ENCODE measurements at places on chromosomes 3 and 15.
A peak's percentile ranks its signal among the peaks of the same experiment; 100 is the strongest.

- no peak for DNase-seq
Measured at GRCh38 chr15:52028431-52029093, 9.5 kb downstream of the MAPK6 start.

- no peak for DNase-seq
Measured at GRCh38 chr3:41456162-41456561, 256.9 kb downstream of the CTNNB1 start.

- DNase-seq: no peak
Measured at GRCh38 chr3:124138148-124138547, 146.2 kb upstream of the ROPN1 start.

- no peak for DNase-seq
Measured at GRCh38 chr3:49566312-49566711, 12.0 kb downstream of the BSN start.

DNA sequence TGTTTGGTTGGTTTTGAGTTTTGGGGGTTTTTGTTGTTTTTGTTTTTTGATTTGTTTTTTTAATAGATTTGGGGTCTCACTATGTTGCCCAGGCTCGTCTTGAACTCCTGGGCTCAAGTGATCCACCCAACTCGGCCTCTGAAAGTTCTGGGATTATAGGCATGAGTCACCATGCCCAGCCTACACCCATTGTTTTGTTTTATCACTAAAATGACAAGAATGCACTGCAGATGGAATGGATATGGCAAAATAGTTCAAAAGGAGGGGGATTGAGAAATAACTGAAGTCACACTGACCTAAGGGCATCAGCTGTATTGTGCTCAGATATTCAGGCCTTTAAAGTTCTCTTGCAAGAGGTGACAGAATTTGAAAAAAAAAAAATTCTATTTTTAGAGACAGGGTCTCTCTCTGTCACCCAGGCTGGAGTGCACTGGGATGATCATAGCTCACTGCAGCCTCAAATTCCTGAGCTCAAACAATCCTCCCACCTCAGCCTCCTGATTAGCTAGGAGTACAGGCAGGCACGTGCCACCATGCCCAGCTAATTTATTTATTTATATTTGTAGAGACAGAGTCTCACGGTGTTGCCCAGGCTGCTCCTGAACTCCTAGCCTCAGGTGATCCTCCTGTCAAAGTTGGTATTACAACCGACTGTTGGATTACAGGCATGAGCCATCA, 4.4 kb upstream of the RASA2 start:
- DNase-seq: no peak

DNA sequence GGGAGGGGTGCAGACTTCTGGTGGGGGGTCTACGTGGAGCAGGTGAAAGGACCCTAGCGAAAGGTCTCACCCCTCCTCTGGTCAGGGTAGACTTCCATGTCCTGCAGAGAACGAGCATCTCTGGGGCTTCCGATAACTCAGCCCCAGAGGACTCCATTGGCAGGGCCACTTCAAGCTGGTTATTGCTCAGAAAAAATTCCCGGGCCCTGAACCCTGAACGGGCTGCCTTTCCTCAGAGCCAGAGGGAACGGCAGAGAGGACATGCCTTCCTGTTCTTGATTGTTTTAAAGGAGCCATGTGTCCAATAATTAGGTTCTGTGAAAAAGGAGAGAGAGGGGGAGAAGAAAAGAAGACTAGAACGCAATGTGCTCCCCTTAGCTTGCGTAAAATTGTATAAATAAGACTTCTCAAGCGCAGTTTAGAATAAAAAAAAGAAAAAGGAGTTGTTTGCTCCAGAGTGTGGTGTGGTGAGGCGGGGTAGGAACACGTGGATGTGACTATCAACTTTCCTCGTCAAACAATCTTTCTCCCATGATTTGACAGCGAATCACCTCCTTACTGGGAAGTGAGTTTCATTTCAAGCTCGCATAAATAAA, 193.4 kb upstream of the UBE2E1 start:
- DNase-seq: peak; percentile 51

DNA sequence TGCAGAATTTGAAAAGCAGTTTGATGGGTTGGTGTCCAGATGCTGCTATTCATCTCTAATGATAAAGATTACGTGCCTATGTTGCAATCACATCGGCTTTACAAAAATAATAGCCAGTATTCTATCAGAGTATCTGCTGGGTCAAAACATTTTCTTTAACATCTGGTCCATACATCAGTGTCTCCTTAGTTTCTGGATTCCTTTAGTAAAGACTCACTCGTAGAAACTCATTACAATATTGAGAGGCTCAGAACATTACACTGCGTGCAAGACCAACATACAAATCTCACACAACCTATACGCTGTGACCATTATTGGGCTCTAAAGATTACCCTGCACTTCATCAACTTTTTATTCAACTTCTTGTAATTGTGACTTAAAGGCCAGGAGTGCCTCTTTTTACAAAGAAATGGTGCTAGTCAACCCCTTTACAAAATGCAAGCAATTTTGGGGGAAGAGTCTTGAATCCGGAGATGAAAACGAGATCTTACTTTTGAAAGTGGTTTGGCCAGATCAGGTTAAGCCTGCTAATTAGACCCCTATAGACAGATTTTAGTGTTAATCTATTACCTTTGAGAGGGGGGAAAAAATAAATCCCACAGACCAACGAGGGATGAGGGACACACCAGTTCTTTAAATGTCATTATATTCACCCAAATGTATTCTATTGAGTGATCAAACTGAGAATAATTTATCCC, 2.9 kb downstream of the TRA2B start:
- no peak for DNase-seq

DNA sequence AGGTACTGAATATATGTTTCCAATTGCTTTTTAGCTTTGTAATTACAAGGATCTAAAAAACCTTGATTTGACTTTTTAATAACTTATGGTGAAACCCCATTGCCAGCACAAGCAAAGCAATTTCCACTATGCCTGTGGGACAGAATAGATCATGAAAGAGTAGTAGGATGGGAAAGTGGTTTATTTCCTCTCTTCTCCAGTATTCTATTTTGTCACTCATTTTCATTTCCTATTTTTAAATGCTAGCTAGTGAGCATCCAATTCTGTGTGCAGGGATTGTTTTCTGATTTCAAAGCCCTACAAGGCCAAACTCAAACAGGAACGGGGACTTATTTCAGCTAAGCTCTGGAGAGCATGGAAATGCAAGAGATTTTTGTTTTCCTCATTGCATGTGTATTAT, 132.0 kb upstream of the TGFBR2 start:
- no peak for DNase-seq

DNA sequence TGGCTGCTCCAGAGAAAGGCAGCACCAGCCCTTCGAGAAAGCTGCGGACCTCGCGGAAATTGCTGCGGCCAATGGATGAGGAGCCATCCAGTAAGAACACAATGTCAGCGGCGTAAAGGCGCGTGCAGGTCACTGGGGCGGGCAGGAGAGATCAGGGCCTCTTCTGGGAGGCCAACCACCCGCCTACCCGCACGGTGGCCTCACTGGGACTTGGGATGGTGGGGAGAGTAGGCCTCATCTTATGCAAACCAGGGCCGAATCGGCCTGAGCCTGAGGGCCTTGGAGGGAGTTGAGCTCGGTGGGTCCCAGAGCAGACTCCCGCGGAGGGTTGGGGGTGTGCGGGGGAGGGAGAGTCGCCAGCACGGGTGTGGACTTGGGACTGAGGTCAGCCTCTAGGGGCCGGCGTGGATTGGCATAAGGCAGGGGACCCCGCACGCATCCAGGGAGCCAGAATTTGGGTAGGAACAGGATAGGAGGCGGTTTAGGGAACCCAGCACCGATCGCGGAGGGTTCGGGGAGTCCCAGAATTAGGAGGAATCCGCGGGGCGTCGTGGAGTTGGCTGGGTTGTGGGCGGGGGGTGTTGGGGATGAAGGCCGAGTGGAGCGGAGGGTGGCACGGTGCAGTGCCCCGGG, 596 bp downstream of the COL7A1 start:
- DNase-seq: peak; percentile 68

DNA sequence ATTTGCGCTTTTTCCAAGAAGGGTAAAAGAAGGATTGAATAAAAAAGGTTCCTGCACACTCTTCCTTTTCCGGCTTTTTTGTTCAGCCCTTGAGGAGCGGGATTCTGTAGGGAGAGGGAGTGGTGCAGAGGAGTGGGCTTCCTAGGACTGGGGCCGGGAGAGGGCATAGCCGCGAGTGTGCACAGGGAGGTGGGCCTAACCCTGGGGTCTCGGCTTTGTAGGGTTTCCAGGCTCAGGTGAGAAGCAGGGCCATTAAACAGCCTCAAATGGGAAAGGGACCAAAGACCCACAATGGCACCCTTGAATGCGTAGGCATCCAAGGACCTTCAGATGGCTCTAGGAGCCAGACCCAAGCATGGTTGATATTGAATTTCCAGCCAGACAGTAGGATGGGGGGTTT, 35.4 kb upstream of the RAB6B start:
- no peak for DNase-seq

GRCh38 chr3:37741644-37742043, 120.0 kb upstream of the CTDSPL start:
- peak; percentile 75 for DNase-seq

GRCh38 chr3:32347343-32348125, 44.1 kb upstream of the CMTM7 start:
- DNase-seq: peak; percentile 75

DNA sequence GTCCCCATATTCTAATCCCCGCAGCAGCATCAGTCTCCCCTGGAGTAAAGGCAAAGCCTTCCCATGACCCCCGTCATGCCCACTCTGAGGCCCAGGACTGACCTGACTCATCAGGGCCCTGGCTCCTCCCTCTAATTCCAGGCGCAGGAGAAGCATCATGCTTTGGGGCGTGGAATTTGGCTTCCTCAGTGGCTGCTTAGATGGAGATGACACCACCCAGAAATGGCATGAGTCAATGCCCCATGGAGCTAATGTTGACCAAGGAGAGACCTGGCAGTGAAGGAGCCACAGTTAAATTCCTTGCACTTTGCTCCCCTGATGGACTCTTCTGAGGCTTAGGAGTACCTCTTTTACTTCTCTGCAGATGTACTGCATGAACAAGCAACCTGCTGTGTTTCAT, 204.2 kb upstream of the PROK2 start:
- no peak for DNase-seq

DNA sequence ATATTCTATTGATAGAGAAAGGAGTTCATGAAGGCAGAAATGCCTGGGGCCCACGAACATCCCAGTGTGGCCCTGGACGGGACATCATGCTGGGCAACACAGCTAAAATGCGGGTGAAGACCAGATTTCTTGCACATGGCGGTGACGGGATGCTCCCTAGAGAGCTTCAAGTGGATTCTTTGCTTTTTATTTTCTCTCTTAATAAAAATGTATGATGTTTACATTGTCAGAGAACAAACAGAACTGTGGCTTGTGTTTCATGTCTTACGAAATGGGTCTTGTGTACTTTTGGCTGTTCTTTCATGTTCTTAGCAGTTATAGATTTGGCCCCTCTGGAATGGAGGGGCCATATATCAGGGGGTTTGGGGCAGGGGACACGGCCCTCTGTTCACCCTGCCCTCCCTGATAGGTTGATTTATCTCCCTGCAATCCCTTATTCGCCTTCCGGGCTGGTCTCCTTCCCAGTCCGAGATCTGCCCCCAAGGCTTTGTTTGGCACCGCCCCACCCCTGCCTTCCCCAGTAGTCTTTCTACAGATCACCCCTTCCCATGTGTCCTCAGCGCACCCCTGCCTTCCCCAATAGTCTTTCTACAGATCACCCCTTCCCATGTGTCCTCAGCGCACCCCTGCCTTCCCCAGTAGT, 68.7 kb upstream of the CGNL1 start:
- DNase-seq: no peak

- DNase-seq: no peak
Measured at GRCh38 chr3:158451405-158452055, 119.5 kb upstream of the MLF1 start.

GRCh38 chr15:88032787-88033186, 223.8 kb downstream of the NTRK3 start:
- no peak for DNase-seq

DNA sequence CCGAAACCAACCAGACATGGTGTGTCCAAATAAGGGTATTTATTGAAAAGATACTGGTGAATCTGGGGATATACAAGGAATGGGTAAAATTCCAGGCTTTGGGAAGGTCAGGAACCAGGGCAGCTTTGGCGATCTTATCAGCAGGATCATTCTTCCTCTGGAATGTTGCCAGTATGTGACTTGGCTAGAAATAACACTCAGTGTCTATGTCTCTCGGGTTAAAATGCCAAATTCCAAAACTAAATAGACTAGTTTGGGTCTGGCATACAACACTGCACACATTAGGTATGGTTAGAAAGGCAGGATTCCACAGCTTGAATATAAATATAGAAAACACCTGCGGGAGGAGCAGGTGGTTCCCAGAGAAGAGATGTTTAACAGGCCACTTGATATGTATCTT, 220.2 kb upstream of the CD96 start:
- no peak for DNase-seq

DNA sequence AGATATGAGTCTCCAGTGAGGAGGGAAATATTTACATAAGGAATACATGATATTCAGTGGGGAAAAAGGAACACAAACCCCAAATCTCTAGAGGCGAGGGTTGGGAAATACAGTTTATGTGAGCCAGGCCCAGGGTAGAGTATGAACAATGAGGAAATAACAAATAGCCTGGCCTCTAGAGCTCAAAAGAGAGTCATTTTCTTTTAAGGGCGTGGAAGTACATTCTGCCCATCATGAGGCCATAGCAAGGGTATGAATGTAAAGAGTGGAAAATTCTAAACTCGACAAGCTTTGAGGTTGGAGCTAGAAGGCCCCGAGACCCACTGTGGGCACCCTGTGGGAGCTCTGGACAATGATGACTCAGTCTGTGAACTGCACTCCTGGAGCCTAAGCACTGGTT, 27.8 kb upstream of the IGF2BP2 start:
- no peak for DNase-seq

DNA sequence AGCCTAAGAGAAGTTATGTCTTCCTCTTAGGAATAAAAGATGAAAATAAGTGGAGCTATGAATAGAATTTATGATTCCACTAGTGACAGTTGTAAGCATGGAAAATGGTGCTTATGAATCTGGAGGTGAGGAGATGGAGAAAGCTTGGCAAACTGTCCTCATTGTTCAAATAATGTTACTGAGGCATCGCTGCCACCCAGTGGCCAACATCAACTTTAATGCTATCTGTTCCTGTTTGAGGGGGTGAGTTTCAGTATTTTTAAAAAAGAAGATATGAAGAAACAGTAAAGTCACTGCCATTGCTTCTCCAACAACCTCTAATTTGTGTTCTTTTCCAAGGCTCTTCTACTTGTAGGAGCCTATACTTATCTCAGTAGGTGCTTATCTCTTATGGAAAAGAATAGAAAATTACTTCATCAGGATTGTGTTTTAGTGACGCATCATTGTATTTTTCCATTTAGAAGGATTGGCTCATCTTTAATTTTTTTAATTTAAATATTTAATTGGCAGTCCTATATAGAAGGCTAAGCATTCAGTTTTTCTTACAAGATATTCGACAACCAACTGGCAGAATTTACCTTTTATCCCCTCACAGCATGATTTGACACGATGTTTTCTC, 260.4 kb upstream of the P2RY1 start:
- DNase-seq: peak; percentile 79
